ENCODE measurements at places on chromosomes 13 and 19.

- DNase-seq = no peak
These were observed 77.1 kb downstream of the CHST8 start for GRCh38 chr19:33698576-33699435.

- no peak for DNase-seq
These were observed 669.6 kb downstream of the DIAPH3 start for GRCh38 chr13:59494151-59494550.

DNA sequence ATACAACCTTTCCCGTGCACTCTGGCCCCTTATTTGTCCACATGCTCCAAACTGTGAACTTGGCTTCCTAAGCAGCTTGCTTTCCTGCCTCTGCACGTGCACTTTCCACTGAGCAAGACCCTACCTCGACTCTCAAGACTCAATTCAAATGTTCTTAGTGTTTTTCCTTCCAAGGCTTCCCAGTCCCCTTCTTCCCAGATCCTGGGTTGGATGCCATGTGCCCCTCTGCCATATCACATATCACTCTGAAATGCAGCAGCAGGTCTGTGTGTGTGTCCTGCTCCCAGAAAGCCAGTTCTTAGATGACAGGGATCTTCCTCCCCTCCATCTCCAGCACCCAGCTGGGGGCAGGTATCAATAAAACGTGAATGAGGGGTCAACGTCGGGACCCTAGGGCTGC, 3.0 kb downstream of the ZNF557 start:
- DNase-seq = no peak

DNA sequence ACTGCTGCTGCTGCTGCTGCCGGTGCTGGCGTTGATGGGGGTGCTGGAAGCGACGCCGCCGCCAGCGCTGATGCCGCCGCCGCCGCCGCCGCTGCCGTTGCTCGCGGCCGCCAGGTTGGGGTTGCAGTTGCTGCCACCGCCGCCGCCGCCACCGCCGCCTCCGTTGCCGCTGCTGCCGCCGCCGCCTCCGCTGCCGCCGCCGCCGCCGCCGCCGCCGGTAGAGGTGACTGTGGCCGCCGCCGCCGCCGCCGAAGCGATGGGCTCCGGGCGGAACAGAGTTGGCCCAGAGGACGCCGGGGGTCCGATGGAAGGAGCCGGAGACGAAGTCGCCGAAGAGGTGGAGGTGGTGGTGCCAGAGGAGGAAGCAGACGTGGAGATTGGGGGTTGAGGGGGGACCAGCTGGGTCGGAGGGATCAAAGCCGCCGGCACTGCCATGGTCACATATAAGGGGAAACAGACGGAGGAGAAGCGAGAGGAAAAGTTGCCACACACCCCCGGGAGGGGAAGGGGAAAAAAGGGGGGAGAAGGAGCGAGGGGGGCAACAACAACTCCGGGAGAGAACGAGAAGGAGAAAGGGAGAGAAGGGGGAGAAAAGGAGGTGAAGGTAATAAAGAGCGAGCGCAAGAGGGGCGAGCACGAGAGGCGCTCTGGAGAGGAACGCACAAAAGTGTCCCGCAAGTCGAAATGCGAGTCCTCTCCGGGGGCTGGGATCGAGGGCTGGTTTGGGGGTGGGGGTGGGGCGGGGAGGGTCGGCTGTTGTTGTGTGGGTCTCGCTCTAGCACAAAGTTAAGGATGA, 471 bp downstream of the DACH1 start:
- DNase-seq = no peak

- no peak for DNase-seq
These were observed 91.2 kb downstream of the KCTD15 start for GRCh38 chr19:33887891-33888290.

Data from globus pallidus (tissue), 1 donor.